Activated CD4-positive, alpha-beta T cell treated with anti-CD3 and anti-CD28 coated beads, Interleukin-2, amount 10 ng/mL, durations not matched to agents 24 days and 14 days (primary cell): ENCODE measurements at places on chromosomes 7 and 10. TPM values are rescaled to one million over a fixed set of nuclear protein-coding genes. Genes with fewer than 3 reads are reported as not detected.
A peak's percentile ranks its signal among the peaks of the same experiment; 100 is the strongest.

The GIMAP5 gene
- total RNA-seq = 44.4 and 50.9 TPM in 2 replicates

The SLC16A9 gene
- total RNA-seq = 4.4 and 4.5 TPM in 2 replicates

The LIPM gene
- total RNA-seq = not detected in 2 replicates

The BTAF1 gene
- total RNA-seq = 63.9 and 67.1 TPM in 2 replicates

The ANKRD61 gene
- total RNA-seq = 0.31 and 0.58 TPM in 2 replicates

The BMPER gene
- total RNA-seq = not detected in 2 replicates

The SFXN4 gene
- total RNA-seq = 58.1 and 63.0 TPM in 2 replicates

The TDRD1 gene
- total RNA-seq = 0.16 and 0.21 TPM in 2 replicates

The MBL2 gene
- not detected in 2 replicates for total RNA-seq

DNA sequence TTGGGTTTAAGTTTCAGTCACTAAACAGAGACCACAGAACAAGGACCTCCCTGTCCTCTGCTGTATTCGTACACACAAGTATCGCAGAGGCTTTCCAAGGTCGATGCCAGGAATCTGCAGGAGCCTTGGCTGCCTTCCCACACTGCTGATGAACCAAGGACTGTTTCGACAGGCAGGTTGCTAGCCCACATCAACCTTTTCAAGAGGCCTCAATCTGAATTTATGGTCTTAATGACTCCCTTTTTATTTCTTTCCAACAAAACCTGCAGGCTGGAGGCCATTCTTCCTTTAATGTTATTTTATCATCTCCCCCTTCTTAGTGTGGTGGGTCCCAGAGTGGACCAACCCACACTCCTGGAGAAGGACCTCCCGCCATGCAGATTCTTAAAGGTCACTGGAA, 45.6 kb downstream of the JCAD start:
- H3K36me3 ChIP-seq = no peaks in the 10 kb centered on the region
- peaks cover 36% of the 10 kb centered on the region for H3K27me3 ChIP-seq
- peaks cover 18% of the 10 kb centered on the region for H3K4me1 ChIP-seq
- H3K27ac ChIP-seq = no peak overlapping the region
- H3K4me3 ChIP-seq = no peak overlapping the region
- DNase-seq = no peak

GRCh38 chr10:34966451-34966850, 123.7 kb downstream of the CUL2 start:
- no peak overlapping the region for H3K27ac ChIP-seq
- H3K27me3 ChIP-seq = no peaks in the 10 kb centered on the region
- no peaks in the 10 kb centered on the region for H3K36me3 ChIP-seq
- DNase-seq = no peak
- H3K4me1 ChIP-seq = no peaks in the 10 kb centered on the region

DNA sequence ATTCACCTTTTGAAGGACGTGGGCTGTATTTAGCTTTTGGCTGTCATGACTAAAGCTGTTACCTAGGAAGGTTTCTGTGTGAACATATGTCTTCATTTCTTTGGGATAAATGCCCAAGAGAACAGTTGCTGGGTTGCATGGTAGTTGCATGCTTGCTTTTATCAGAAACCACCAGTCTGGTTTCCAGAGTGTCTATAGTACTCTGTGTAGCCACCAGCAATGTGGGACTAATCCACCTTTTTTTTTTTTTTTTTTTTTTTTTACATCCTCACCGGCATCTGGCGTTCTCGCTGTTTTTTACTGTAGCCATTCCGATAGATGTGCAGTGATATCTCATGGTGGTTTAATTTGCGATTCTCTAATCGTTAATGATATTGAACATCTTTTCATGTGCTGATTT, 297.8 kb downstream of the SDK1 start:
- H3K27me3 ChIP-seq = peaks cover 1% of the 10 kb centered on the region
- no peak for DNase-seq
- no peak overlapping the region for H3K4me3 ChIP-seq
- H3K36me3 ChIP-seq = no peaks in the 10 kb centered on the region
- no peaks in the 10 kb centered on the region for H3K4me1 ChIP-seq

DNA sequence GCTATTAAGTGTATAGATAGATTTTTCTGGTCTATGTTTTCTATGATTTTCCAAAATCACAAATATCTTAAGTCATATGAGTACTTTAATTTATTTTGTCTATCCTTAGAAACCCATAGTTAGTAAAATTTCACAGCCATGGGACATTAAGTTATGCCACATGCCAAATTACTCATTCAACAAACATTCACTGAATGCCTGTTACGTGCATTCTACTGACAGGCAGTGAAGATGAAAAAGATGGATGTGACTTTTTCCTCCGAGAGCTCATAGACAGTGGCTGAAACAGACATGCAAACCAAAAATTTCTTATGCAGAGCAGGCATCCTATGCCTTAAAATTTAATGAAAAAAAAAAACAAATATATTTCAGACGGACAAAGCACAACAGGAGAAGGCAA, 84.9 kb downstream of the CHRM2 start:
- H3K4me1 ChIP-seq = no peaks in the 10 kb centered on the region
- no peaks in the 10 kb centered on the region for H3K27me3 ChIP-seq
- H3K27ac ChIP-seq = no peak overlapping the region
- no peak for DNase-seq
- no peak overlapping the region for H3K4me3 ChIP-seq

GRCh38 chr7:79553811-79554555, 100.5 kb upstream of the MAGI2 start:
- no peaks in the 10 kb centered on the region for H3K27me3 ChIP-seq
- H3K27ac ChIP-seq = no peak overlapping the region
- no peak overlapping the region for H3K4me3 ChIP-seq

GRCh38 chr10:32961895-32962369, 3.9 kb upstream of the ITGB1 start:
- no peak overlapping the region for H3K4me3 ChIP-seq
- no peak for DNase-seq
- no peak overlapping the region for H3K27ac ChIP-seq

DNA sequence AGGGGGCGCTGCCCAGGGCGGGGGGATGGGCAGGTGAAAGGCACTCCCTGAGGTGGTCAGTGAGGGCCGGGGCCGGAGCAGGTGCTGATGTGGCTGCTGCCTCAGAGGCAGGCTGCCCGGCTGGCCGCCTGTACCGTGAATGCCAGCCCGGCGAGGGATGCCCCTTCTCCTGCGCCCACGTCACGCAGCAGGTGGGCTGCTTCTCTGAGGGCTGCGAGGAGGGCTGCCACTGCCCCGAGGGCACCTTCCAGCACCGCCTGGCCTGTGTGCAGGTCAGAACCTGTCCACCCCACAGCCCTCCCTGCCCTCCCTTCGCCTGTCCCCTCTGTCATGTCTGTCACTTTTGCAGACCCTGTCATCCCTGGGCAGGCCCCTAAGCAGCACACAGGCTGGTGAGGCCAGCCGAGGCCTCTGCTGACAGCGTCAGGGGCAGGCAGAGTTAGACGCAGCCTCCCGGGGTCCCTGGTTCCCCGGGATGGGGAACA, 21.9 kb upstream of the ZNF862 start:
- no peaks in the 10 kb centered on the region for H3K36me3 ChIP-seq
- H3K4me3 ChIP-seq = no peak overlapping the region
- no peaks in the 10 kb centered on the region for H3K27me3 ChIP-seq
- H3K27ac ChIP-seq = no peak overlapping the region

DNA sequence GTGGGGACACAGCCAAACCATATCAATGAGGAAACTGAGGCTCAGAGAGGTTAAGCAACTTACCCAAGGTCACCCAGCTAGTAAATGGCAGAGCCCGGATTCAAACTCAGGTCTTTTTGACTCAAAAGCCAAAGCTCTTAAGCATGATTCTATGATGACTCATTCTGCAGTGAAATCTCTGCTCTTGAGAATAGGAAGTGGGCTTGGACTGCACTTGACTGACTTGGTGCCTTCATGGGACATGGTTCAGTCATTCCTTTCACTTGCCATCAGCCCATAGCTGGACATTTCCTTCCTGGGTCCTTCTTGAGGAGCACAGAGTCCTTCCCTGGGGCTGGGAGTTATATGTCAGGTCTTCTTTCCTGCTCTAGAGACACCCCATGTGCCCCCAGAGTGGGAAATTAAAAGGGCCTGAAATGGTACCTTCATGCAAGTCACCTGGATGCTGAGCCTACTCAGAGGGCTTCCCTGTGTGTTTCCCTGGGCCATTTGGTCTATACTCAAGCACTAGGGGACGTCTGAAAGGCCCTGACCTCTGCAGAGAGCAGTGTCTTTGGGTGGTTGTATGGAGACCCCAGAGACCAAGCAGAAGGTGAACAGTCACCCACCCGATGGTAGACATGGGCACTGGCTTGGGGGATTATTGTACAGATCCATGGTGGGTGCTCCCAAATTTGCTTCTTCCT, 62.4 kb upstream of the SDK1 start:
- H3K4me3 ChIP-seq = no peak overlapping the region
- H3K27ac ChIP-seq = no peak overlapping the region

DNA sequence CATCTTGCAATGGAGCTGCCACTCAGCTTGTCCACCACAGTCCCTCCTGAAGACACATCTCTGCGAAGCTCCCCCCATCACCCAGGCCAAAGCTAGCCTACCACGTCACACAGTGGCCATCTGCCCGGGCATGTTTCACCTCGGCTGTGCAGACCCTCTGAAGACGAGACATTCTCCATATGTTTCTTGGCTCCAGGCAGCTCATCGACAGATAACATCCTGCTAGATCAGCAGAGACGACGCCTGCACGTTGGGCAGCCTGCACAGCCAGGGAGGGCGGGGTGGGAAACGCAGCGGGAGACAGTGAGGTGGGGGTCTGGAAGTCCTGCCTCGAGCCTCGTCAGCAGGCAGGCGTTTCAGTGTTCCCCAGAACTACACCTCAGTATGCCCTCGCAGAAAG, 53.0 kb downstream of the PTPRN2 start:
- no peak overlapping the region for H3K4me3 ChIP-seq
- no peak overlapping the region for H3K27ac ChIP-seq
- no peaks in the 10 kb centered on the region for H3K27me3 ChIP-seq
- no peaks in the 10 kb centered on the region for H3K36me3 ChIP-seq
- no peaks in the 10 kb centered on the region for H3K4me1 ChIP-seq

GRCh38 chr7:131507592-131508331, 48.7 kb downstream of the PODXL start:
- DNase-seq = peak; percentile 94
- no peak overlapping the region for H3K27ac ChIP-seq
- peaks cover 26% of the 10 kb centered on the region for H3K4me1 ChIP-seq
- peak overlapping the region; percentile 13 for H3K4me3 ChIP-seq

GRCh38 chr10:69064762-69065328, 23.1 kb upstream of the SRGN start:
- H3K4me1 ChIP-seq = peaks cover 40% of the 10 kb centered on the region
- no peaks in the 10 kb centered on the region for H3K27me3 ChIP-seq
- peaks cover 2% of the 10 kb centered on the region for H3K36me3 ChIP-seq
- no peak overlapping the region for H3K4me3 ChIP-seq
- DNase-seq = no peak

DNA sequence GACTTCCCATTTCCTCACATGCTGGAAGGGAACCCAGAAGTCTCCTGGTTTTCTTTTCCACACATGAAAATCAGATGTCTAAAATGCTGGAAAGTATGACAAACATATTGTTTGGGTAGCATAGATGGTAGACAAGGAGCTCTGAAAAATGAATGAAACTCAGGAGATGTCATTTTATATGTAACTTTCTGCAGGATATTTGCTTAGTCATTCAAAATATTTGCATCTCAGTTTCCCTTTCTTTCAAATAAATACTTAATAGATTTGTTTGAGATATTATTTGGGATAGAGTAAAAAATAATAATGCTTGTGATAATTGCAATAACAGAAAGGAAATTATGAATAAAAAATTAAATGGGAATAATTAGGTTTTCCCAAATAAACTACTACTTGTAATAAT, 298.9 kb upstream of the ADARB2 start:
- H3K4me3 ChIP-seq = no peak overlapping the region
- H3K27ac ChIP-seq = no peak overlapping the region
- H3K27me3 ChIP-seq = peaks cover 2% of the 10 kb centered on the region
- no peaks in the 10 kb centered on the region for H3K4me1 ChIP-seq
- no peaks in the 10 kb centered on the region for H3K36me3 ChIP-seq

DNA sequence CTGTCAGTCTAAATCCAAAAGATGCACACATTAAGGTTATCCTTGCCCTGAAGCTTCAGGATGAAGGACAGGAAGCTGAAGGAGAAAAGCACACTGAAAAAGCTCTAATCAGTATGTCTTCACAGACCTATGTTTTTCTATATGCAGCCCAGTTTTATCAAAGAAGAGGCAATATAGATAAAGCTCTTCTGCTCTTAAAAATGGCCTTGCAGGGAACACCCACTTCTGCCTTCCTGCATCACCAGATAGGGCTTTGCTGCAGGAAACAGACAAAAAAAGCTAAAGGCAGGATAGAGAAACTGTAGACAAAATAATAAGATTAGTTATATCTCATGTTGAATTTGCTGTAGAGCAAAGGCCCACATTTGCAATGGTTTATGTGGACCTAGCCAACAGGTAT, 14.9 kb upstream of the IFIT1B start:
- no peaks in the 10 kb centered on the region for H3K36me3 ChIP-seq
- H3K27ac ChIP-seq = no peak overlapping the region
- no peak overlapping the region for H3K4me3 ChIP-seq
- no peak for DNase-seq
- H3K27me3 ChIP-seq = peaks cover 22% of the 10 kb centered on the region
